Activated naive CD4-positive, alpha-beta T cell (primary cell): ENCODE measurements at places on chromosomes 1 and 21.
A peak's percentile ranks its signal among the peaks of the same experiment; 100 is the strongest.

GRCh38 chr21:15749082-15749860 is 19.5 kb downstream of the USP25 start:
- no peak for DNase-seq

- no peak for DNase-seq
Observed at GRCh38 chr1:161953256-161953920, 70.3 kb downstream of the OLFML2B start.

DNA sequence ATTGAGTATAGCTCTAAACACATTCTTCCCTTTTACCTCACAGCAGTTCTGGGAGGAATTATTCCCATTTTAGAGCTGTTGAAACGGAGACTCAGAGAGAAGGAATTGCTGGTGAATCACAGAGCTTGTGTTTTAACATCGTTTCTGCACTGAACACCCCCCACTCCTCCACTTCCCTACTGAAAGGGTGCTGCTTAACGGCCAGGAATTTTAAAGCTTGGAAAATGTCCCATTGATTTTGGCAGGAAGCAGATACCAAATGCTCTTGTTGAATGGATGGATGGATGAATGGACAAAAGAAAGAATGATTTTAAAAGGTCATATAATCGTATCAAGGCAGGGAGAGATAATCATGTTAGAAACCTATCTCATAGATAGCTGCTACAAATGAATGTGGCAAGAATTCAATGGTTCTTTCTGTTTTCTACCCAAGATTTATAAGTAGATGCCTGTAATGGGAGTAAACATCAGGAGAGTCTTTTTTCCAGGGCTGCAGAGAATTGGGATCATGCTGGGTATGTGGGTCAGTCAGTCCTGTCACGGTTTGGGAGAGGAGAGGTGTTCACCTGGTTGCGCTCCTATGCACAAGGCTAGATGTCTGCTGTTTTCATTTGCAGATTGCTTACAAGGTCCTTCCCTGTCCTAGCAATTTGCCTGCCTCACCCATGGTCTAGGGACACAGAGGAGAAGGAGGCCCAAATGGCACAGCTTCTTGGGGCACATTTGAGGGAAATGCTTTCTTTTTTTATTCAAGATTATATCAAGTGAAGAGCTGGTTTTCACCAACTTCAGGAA is 19.0 kb downstream of the FAM163A start:
- DNase-seq, result no peak

DNA sequence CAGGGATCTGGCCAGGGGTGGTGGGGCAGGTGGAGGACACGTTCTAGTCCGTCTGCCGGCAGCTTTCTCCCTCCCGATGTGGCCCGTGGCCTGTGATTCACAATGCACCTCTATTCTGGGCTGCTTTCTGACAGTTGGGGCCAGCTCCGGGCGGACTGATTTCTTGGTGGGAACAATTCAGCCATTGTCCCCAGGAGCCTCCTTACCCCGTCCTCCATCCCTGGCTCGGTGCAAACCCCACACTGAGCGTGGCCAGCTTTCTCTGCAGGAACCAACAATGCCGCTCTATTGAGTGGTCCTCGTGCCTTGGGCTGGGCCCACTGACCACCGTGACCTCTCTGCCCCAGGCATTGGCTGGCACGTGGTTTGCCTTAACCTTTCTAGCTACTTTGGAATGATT is 29.7 kb downstream of the PADI2 start:
- DNase-seq, result no peak

GRCh38 chr1:33863779-33864178 is at the start of gene HMGB4:
Gene HMGB4 (plus strand): TSS chr1:33864079. CDS start chr1:33864192, 113 bp downstream.
- no peak for DNase-seq

DNA sequence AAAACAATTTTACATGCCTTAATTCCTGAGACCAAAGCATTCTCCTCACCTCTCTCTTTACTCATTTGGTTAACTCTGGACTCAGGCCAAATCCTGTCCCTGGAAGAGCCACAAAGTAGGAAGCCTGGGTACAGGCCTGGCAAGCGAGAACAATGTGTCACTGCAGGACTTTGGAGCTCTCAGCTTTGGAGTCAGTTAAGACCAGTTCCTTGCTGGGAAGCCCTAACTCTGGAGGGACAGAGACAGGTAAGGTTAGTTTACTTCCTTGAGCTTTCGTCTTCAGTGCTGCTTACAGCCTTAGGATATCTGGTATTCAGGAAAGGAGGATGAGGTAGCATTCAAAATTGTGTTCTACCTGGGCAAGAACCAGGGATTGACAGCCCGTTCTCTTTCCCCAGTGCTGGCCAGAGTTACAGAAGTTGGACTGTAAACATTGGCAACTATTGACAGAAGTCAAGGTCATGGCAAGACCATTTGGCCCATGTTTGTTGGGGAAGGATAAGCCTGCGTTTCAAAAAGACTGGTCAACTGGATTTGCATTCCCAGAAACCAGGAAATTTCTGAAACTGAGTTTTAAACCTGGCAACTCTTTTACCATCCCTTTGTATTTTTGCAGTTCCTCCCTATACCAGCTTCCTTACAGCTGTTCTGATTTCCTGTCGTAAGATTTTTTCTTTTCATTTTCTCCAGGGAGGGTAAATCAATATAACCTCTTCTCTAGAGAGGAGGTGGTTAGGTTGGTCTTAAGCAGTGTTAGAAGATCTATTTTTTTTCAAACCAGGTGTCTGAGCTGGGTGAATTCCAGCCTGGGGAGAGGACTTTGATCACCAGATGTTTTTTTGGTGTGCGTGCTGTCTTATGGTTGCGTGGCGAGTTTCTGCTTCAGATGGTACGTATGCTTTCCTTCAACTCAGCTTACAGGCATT is at the start of gene C4BPB:
C4BPB (plus strand) TSS at position 160 of the 926 bp plus-strand sequence; CDS start at position 832, 672 bp downstream.
- DNase-seq, result no peak

DNA sequence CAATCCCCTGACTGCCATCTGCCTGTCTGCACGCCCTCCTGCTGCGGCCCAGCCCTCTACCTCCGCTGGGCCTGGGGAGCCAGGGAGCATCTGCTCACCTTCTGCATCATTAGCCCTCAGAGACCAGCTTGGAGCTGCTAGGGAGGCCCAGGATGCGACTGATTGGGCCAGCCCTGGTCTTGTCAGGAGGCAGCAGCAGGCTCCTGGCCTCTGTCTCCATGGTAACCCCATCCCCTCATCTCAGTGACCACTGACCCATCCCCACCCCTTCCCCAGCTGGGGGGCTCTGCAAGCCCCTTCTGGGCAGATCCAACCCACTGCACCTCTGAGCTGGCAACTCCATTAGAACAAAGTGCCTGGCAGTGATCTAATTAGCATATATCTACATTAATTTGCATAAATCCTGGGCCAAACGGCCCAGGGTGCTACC is 37.7 kb downstream of the NKAIN1 start:
- DNase-seq, result no peak

DNA sequence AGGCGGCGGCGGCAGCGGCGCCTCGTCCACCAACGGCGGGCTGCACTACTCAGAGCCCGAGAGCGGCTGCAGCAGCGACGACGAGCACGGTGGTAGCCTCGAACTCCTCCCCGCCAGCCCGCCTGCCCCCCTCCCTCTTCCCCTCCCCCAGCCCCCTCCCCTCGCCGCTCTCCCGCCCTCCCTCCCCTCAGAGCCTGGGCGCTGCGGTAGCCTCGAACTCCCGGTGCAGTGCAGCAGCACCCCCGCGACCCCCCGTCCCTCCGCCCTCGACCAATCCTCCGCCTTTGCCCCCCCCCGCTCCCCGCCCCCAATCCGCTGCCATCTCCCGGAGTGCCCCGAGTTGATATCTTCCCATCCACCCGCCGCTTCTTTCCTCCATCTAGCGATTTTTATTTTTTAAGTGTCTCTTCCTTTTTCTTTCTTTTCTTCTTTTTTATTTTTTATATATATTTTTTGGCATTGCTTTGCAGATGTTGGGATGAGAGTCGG is 516 bp downstream of the RCOR3 start:
- DNase-seq, result peak; percentile 44

DNA sequence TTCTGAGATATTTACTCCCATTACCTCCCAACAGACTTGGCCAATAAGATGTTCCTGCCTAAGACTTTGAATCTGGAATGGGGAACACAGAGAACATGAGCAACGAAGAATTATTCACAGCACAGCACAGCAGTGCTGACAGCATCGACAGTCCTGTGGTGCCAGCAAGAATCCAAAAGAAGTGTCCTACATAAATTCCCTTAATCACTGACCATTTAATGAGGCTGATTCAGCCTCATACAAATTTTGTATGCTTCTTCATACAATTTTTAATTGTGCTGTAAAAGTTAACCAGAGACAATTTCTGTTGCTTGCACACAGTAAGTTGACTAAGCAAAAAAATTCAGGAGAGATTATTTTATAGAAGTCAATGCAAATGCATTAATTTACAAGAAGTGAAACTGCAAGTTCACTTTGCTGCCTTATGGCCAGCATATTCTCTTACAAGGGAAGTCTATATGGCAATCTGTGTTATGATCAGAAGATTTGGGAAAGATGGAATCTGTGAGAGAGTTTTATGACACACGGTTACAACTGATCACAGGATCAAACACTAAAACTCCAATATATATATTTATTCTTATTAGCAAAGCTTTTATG is 855.9 kb downstream of the LTN1 start:
- no peak for DNase-seq

- no peak for DNase-seq
Observed at GRCh38 chr1:195019385-195019784, 1588.9 kb downstream of the KCNT2 start.

- DNase-seq, result no peak
Observed at GRCh38 chr21:23127973-23128372, 2129.8 kb downstream of the NCAM2 start.

- DNase-seq, result no peak
Observed at GRCh38 chr1:27931759-27932158, 3.0 kb upstream of the SMPDL3B start.

- no peak for DNase-seq
Observed at GRCh38 chr21:45313015-45313414, 25.3 kb upstream of the POFUT2 start.

DNA sequence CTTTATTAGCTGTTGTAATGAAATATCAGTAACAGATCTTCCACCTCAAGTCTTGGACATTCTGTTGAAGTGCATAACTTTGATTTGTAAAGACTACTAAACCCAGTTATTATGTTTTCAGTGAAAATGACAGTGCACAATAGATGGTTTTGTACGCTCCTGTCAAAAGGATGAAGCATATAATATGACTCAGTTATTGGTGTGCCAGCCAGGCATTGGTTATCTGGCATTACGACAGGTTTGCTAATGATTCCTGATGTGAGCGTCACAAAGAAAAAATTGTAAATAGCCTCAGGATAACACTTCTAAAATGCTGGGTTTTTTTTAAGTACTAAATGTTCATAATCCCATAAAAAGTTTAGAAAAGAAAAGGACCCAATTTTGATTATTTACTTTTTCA is 147.9 kb downstream of the MAGI3 start:
- DNase-seq, result no peak

GRCh38 chr1:156050376-156050775 is 3.2 kb downstream of the UBQLN4 start:
- DNase-seq, result no peak

- DNase-seq, result no peak
Observed at GRCh38 chr21:42570362-42570761, 56.7 kb downstream of the SLC37A1 start.

GRCh38 chr1:66696771-66697170 is 55.5 kb upstream of the DYNLT5 start:
- DNase-seq, result no peak

GRCh38 chr1:246471688-246472087 is 35.4 kb downstream of the SMYD3 start:
- no peak for DNase-seq

GRCh38 chr1:206508130-206508889 is 979 bp downstream of the RASSF5 start:
- DNase-seq, result no peak

DNA sequence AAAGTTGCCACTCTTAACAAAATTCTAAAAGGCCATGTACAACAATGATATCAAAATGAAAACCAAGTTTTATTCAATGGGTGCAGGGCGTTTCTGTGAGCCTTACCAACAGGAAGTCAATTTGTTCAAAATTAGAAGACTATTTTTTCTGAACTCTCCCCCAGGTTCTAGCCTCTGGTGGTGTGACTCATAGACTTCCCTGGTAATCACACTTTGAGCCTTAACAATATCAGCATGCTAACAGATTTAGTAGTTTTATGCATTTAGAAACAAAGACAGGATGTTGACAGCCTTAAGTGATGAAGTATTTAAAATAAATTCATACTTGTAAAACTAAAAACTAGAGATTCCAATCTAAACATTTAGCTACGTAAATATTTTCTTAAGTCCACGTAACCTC is 88.4 kb downstream of the LRRC8C start:
- no peak for DNase-seq

DNA sequence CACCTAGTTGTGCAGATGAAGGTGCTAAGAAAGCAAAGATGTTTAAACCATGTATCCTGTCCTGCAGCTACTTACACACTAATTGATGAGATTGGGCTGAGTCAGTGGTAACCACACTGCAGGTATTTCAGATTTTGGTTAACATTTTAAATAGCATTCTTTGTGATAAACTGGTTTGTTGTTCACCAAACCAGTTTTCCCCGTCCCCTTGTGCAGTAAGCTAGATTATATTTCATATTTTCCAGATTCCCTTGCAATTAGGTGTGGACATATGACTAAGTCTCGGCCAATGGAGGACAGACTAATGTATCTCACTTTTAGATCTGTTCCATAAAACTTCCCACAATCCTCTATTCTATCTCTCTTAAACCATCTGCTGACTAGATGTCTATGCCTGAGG is 320.4 kb downstream of the RWDD3 start:
- DNase-seq, result no peak
